ENCODE measurements at places on chromosomes 16 and 17. TPM values are rescaled to one million over a fixed set of nuclear protein-coding genes. Genes with fewer than 3 reads are reported as not detected.
A peak's percentile ranks its signal among the peaks of the same experiment; 100 is the strongest.

GRCh38 chr16:6018848-6019489 is 921.4 kb upstream of the EEF2KMT start:
- no peak for DNase-seq

ATP2A1 gene
- 2.3 TPM for total RNA-seq

DNA sequence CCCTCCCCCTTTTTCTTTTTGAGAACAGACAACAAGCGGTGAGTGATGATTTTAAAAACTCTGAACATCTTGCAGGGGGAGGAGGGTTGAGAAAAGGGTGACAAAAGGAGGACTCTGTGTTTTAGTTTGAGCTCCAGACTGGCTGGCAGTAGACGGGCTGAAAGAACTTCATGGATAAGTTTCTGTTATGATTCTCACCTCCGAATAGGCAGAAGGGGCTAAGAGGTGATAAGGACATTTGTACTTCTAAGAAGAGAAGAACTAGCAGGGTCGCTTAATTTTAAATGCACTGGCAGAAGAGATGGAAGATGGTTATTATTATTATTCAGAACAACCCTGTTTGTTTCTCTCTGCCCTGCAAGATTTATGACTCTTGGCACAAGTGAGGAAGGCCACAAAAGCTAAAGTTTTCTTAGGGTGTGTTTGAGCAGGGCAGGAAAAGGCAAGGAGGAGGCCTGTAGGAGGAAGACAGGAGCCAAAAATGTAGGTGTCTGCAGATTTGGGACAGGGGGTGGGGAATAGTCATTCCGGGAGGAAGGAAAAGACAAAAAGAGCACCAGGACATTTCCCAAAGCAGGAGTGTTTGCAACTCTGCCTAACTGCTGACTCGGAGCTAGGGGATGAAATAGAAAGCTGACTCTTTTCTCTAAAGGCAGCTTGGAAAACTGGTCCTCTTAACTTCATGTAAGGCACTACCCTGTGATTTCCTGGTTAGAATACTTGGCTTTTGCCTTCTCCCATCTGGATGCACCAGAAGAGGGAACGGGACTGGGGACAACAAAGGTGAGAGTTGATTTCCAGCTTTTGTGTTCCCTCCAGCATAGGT is 11.9 kb upstream of the HOXB2 start:
- DNase-seq, result no peak

DNA sequence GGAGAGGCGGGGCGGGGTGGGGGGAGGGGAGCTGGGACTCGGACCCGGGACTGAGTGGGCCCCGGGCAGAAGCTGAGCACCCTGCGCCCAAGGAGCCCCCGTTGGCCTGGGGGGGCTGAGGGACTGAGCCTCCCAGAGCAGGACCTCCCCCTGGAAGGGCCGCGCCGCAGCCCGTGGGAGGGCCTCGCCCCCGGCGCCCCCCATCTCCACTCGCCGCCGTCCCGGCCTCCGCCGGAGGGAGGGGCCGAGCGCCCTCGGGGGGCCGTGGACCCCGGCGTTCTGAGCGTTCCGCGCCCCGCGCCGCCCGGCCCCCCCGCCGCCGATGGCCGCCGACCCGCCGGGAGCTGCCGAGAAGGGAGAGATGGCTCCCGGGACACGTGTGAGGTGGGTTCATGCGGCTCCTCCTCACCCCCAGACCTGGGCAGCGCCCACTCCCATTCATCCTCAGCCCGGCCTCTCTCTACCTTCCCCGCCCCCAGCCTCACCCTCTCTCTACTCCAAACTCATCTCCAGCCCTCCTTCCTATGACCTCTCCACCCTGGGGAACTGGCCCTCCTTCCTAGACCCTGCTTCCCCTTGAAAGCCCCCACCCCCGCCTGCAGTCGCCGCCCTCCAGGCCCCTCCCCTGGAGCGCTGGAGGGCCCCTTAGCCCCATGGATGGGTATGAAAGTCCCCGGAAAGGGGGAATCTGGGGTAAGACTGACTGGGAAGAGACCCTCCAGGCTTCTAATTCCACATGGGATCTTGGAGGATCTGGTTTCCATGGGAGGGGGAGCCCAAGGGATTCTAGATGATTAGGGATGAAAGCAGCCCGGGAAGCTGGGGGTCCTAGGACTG is 922 bp downstream of the FBXL19 start:
- DNase-seq, result peak; percentile 20

SCNN1B gene
- not detected for total RNA-seq

DNA sequence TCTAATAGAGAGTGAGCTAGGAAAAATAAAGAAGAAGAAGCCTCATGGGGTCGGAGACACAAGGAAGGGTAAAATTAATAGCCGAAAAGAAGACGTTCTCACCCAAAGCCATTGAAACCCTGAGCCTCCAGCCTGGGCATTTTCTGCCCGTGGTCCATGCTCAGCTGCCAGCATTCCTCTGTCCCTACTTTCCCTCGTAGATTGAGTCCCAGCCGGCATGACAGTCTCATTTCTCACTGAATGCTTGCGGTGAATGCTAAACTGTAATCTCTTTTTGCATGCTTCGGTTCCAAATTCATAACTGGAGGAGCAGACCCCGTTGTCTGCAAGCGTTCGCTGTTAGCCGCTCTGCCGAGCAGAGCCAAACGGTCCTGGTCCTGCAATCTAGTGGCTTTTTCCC is 54.0 kb upstream of the COX10 start:
- no peak for DNase-seq

GRCh38 chr16:74574146-74574545 is 32.8 kb downstream of the GLG1 start:
- no peak for DNase-seq

- DNase-seq, result no peak
Measured at GRCh38 chr17:17805575-17805974, 31.2 kb downstream of the SREBF1 start.

KCTD11 gene
- total RNA-seq, result 5.1 TPM

NPIPA2 gene
- 4.1 TPM for total RNA-seq

- no peak for DNase-seq
Measured at GRCh38 chr16:85221771-85222154, 109.5 kb upstream of the CIBAR2 start.

GRB7 gene
- total RNA-seq, result 83.3 TPM

GRCh38 chr17:43069368-43069898 is 44.4 kb downstream of the RND2 start:
- no peak for DNase-seq

GRCh38 chr17:78883089-78883532 is 19.9 kb downstream of the CEP295NL start:
- DNase-seq, result no peak

SNAI3 gene
- 3.5 TPM for total RNA-seq

ADORA2B gene
- total RNA-seq, result 2.5 TPM

DNA sequence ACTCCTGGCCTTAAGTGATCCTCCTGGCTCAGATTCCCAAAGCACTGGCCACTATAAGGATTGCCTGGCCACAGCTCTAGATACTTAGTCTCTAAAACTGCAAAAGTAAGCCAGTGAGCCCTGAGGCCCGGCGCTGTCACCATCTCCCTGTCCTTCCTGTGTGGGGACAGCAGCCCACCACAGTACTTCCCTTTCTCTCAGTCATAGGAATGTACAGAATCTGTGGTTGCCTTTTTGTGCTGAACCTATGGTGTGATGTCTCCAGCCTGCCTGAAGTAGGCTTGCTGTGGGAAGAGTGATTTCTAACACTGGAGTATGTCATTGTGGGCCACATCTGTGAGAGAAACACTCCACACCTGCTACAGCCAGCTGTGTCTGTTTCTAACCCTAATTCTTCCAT is 24.7 kb downstream of the NTAN1 start:
- no peak for DNase-seq

GRCh38 chr17:81734405-81735263 is 22.6 kb downstream of the SLC25A10 start:
- DNase-seq, result no peak

TP53TG3B gene
- not detected for total RNA-seq
